Globus pallidus (tissue), 1 donor: ENCODE measurements at places on chromosomes 4 and X.

DNA sequence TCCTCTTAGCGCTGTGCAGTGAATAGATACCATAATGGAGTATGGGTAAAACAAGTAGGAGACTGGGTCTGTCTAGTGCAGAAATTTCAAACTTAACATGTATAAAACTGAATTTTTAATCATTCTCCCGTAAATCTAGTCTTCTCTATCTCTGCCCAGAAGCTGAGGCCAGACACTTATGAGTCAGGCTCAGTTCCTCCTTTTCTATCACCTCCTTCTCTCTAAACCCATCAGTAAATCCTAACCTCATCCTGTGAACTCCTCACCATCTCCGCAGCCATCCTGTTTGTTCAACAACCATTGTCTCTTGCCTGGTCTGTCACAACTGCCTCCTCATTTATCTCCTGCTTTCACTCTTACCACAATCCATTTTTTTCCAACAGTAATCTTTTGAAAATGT is 19.8 kb upstream of the SGMS2 start:
- DNase-seq: no peak

- peak; percentile 23 for DNase-seq
Observed at GRCh38 chrX:64204252-64204651, 1.3 kb downstream of the AMER1 start.

- no peak for DNase-seq
Observed at GRCh38 chrX:130626521-130626920, 224.7 kb downstream of the RBMX2 start.

DNA sequence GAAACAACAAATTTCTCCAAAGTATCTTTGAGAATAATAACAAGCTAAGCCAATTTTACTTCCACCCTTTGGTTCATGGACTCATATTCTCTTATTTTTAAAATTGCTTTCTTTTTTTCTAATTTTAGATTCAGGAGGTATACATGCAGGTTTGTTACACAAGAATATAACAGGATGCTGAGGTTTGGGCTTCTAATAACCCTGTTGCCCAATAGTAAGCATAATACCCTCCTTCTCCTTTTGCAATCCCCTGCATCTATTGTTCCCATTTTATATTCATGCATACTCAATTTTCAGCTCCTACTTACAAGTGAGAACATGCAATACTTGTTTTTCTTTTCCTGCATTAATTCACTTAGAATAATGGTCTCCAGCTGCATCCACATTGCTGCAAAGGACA is 202.3 kb upstream of the FSTL5 start:
- no peak for DNase-seq

GRCh38 chr4:185358959-185359358 is 36.8 kb downstream of the LRP2BP start:
- DNase-seq: no peak

DNA sequence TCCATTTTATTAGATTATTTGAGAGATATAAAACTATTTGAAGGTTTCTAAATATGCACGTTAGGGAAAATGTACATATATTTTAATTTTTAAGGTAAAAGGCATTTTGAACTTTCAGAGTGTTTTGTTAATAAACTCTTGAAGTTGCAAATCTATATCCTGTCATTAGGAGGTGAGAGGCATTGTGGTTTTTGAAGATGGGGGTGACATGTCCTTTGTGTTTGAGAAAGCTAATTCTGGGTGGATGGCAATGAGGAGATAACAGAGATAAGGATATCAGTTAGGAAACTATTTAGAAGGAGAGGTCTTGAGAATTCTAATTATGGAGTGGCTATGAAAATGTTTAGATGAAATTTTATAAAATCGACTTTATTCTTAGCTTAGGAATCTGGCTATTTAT is 6.1 kb downstream of the STIM2 start:
- no peak for DNase-seq

DNA sequence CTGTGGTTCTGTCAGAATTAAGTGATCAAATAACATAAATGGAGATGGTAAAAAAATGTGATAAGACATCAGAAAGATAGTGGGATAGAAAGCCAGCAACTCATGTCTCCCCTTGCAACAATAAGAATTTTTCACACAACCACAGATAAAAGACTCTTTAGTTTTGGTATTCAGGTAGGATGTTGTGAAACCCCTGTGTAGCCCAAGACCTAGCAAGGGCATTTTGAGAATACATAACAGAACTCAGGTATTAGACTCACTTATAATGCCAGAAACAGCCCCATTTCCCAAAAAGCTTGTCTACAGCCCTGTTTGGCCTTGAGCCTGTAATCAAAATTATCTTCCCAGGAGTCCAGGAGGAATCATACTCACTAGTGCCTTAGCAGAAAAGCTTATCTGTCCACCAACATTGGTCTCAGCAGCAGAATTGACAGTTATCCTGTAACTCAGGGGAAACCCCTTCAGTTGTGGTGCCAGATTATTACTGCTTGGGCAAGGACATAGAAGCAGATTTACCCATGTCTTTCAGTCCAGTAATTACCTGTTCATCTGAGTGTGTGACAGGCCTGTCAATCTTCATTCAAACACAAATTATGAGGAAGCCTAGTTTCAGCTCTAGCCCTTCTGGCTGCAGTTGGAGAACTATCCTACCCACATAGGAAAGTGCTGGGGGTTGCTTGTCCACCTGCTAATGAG is 41.0 kb upstream of the UGT2B17 start:
- DNase-seq: no peak

GRCh38 chr4:4572821-4573220 is 31.0 kb upstream of the STX18 start:
- DNase-seq: no peak

GRCh38 chr4:6640292-6641163 is at the start of gene MRFAP1:
Gene MRFAP1 (plus strand): TSS chr4:6640685. CDS start chr4:6640863, 178 bp downstream.
- peak; percentile 92 for DNase-seq
